Renal cortex interstitium (tissue), 15 donors: ENCODE measurements at places on chromosomes 3 and 15. TPM values are rescaled to one million over a fixed set of nuclear protein-coding genes. Genes with fewer than 3 reads are reported as not detected.

DNA sequence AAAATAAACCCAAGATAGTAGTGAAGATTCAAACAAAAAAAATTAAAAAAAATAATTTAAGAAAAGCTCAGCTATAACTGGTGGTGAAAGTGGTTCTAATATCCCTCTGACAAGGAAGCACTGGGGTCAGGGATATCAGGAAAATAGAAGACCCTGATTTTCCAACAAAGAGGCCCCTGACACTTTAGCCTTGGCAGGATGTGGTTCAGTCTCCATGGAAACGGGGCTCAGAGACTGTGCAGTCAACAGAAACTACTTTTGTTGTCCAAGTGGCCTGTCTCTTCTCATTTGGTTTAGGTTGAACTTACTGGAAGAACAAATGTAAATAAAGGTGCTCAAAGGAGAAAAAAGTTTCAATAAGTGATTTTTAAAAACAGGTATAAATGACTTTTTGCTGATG lies 27.2 kb downstream of the INTS14 start:
- peak; percentile 27 for DNase-seq

RHOA gene
- polyA plus RNA-seq: 521 TPM

- no peak for DNase-seq
Observed at GRCh38 chr3:111545349-111545748, 3.4 kb downstream of the CD96 start.

TRNT1 gene
- 37.5 TPM for polyA plus RNA-seq

ZCWPW2 gene
- polyA plus RNA-seq: 1.7 TPM

LIPC gene
- 17.6 TPM for polyA plus RNA-seq

- DNase-seq: no peak
Observed at GRCh38 chr3:64773137-64773536, 85.3 kb upstream of the ADAMTS9 start.

DNA sequence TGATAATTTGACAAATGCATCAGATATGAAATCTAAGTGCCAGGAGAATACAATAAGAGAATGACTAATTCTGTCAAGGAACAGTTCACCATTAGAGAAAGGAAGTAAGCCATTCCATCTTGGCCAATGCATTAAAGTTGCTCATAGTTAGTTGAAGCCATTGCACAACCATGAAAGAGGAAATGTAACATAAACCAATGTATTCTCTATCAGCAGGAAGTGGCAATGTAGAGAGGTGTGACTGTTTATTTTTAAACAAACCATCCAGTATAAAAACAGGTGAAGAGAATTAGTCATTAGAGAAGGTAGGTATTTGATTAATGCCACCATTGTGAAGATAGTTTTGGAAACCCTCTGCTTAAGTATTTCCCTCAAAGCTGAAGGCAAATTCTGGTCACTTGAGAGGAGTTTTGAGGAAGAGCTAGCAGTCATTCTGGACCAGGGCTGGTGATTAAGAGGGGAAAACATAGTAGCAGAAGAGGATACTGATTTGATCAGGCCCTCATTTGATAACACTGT lies 10.7 kb upstream of the ANXA2 start:
- no peak for DNase-seq

DNA sequence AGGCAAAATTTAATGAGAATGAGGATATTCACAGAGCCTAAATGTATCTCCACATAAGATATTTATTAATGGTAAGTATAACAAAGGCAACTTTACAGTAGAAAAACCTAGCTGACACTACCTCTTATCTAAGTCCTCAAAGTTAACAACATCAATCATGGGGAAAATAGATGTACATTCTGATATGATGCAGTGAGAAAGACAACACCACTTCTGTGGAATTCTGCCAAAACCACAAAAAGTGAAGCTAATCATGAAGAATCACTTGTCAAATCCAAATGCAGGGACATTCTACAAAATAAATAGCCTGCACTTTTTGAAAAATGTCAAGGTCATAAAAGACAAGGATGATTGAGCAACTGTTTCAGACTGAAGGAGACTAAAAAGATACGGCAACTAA lies 27.5 kb upstream of the EOMES start:
- DNase-seq: no peak

- DNase-seq: no peak
Observed at GRCh38 chr15:59380902-59381610, 8.4 kb upstream of the MYO1E start.

DNA sequence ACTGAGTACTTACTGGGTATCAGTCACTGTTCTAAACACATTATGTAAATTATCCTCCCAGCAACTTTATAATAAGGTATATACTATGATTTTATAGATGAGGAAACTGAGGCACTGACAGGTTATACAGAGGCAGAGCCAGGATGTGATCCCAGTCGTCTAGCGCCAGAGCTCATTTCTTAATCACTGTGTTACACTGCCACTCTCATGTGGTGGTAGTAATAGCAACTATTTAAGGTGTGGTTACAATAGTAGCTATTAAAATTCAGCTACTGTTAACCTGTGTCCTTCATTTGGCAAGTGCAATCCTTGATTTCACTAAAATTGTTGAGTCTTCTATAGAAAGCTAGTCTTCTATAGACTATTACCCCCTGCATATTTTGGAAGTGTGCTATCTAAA lies 43.1 kb upstream of the TRPC1 start:
- no peak for DNase-seq

DNA sequence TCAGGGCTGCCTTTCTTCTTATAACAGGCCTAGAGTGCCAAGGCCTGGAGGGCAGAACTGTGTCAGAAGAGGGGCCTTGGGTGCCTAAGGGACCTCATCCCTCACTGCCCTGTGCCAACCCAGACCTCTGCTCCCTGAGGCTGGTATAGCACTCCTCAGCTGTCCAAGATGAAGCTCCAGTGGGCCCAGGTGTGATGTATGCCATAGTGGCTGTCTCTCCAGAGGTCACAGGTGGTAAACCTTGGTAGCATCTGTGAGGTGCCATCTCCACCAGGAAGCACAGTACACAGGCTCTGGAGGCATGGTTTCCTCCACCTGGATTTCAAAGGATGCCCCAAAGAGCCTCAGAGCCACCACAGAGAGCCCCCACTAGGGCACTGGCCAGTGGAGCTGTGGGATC lies 12.3 kb upstream of the KLHL40 start:
- DNase-seq: no peak

DNA sequence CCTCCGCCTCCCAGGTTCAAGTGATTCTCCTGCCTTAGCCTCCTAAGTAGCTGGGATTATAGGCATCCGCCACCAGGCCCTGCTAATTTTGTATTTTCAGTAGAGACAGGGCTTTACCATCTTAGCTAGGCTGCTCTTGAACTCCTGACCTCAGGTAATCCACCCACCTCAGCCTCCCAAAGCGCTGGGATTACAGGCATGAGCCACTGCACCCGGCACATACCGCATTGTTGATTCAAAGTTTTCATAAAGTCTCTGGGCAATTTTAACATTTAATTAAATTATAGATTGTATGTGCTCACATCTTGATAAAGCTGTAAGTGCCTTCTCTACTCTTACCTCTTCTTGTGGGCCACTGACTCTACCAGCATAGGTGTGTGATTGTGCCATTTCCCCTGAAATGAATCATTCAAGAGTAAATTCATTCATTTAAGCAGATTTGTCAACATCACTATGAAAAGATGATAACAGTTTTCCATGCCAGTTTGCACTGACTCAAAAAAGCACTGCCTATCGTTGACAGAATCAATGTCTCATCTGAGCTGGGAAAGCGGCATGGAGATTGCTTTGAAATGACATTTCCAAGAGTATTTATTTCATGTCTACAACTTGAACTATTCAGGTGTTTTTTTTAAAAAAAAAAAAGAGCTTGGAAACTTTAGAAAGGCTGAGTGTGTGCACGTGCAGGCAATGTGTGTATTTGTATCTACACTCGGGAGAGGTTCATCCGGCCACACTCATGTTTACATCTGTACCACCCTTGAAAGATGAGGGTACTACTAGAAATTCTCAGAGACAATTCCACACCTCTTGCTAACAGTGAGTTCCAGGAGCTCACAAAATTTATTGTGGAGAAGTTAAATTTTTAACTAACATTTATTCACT lies 3.5 kb downstream of the BCL2A1 start:
- DNase-seq: no peak

DNA sequence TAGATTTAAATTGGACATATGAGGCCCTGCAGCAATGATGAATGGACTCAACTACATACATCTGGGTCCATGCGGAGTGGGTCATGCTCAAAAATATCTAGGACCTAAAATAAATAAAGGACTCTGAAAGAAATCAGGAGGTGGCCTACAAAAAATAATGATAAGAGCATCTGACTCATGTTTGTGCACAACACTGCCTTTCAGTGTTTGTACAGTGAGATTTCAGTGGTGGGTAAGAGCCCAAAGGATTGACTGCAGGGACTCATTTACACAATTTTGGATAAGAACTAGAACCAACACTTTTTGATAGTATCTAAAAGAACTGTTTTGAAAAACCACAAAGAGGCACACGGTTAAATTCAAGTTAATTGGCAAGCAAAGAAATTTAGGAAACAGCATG lies 285.5 kb downstream of the SLC9A9 start:
- DNase-seq: no peak

GPR176 gene
- polyA plus RNA-seq: 15.2 TPM

GRCh38 chr15:83129791-83130190 lies 22.3 kb downstream of the TM6SF1 start:
- no peak for DNase-seq

- DNase-seq: no peak
Observed at GRCh38 chr15:98937413-98938104, 70.0 kb downstream of the PGPEP1L start.

RTP1 gene
- polyA plus RNA-seq: not detected

DNA sequence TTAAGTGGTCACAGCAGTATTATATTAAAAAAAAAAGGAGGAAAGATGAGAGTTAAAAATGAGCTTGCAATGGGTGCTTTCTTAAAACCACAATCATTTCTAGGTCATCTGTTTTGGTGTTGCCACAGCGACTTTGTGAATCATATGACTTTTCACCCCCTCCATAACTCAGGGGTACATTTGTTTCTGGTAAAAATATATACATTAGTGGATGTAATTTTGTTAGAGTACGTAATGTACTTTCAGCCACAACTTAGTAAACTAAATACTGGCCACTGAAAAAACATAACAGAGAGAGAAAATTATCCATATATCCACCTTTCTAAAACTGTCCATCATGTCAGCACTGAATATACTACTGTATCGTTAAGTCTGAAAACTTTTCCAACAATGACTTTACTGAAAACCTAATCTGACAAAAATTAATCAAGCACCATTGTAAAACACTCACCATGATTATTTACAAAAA lies 3.4 kb downstream of the ANKRD28 start:
- no peak for DNase-seq

SSUH2 gene
- polyA plus RNA-seq: 5.0 TPM

- DNase-seq: no peak
Observed at GRCh38 chr3:183536238-183536880, 19.1 kb downstream of the KLHL6 start.

RLBP1 gene
- not detected for polyA plus RNA-seq

DNA sequence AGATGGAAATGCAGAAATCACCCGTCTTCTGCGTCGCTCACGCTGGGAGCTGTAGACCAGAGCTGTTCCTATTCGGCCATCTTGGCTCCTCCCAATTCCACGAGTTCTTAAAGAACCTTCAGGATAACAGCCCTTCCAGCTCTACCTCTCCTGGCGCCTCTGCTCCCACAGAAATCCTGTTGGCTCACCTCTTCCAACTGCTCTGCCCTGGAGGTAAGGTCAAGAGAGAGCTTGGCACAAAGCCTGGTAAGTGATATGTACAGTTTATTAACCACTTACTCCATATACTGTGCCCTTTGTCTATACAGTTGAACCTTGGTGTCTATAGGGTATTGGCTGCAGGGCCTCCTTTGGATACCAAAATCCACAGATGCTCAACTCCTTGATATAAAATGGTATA lies 17.8 kb upstream of the FGF12 start:
- DNase-seq: no peak
